SK-MEL-5 (cell line): ENCODE measurements at places on chromosomes 2 and 18.

- DNase-seq, result no peak
These were observed 291.4 kb downstream of the THSD7B start for GRCh38 chr2:137056704-137057103.

GRCh38 chr2:179963626-179964025 is 43.5 kb downstream of the CWC22 start:
- DNase-seq, result no peak

- no peak for DNase-seq
These were observed 143.3 kb downstream of the MREG start for GRCh38 chr2:215870088-215870490.

- peak; percentile 66 for DNase-seq
These were observed 625 bp upstream of the NBAS start for GRCh38 chr2:15561574-15562344.

GRCh38 chr2:49240608-49241007 is 86.3 kb upstream of the FSHR start:
- no peak for DNase-seq

- no peak for DNase-seq
These were observed 207.6 kb downstream of the ANAPC1 start for GRCh38 chr2:111676291-111676822.

GRCh38 chr2:43224131-43224570 is 2.3 kb downstream of the ZFP36L2 start:
- peak; percentile 86 for DNase-seq

- DNase-seq, result peak; percentile 45
These were observed 147.0 kb downstream of the PPP1R1C start for GRCh38 chr2:182132605-182133004.

DNA sequence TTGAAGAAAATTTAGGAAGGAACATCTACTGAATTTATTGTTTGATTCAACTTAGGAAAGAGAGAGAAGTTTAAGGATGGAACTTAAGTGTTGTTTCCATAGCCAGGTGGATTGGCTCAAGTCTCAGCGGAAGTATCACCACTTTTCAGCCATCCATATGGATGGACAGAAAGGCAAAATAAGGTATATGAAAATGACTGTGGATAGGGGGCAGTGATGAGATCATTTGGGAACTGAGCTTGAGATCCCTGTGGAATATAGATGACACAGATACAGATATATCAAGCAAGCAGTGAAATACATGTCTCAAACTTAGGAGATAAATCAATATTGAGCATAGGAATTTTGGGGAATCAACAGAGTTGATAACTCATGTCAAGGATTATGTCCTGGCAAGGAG is 1462.7 kb upstream of the NXPH2 start:
- DNase-seq, result peak; percentile 10

DNA sequence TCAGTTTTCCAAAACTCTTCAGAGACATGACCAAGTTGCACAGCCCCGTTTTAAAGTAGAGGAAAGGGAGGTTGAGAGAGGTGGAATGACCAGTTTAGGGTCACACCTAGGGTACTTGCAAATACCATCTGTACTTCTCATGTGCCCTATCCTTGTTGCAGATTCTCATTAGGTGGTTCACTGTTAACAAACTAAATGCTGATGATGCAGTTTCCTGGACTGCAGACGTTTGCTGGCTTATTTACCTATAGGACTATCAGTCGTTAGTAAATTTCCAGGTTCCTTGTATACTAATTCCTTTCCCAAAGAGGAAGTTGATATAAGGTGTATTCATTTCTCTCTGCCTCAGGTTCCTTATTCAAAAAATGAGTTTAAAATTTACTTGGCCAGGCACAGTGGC is 1.4 kb downstream of the FARP2 start:
- DNase-seq, result no peak

DNA sequence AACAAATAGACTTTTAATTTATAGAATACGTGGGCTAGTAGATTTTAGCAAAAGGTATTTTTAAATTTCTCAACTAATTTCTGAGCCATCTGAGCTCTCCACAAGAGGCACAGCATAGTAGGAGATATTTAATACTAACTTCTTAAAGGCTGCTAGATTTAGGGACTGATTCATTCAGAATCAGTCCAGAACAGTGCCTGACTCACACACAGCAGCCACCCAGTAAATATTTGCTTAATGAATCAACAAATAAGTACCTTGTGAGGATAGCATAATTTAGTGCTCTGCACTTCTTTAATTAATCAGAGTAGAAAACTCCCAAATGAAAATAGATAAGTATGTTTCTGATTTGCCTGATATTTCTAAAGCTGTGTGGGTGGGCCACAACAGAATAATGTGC is 35.6 kb upstream of the SYT4 start:
- DNase-seq, result no peak

GRCh38 chr2:187382131-187382530 is 65.9 kb downstream of the CALCRL start:
- no peak for DNase-seq

DNA sequence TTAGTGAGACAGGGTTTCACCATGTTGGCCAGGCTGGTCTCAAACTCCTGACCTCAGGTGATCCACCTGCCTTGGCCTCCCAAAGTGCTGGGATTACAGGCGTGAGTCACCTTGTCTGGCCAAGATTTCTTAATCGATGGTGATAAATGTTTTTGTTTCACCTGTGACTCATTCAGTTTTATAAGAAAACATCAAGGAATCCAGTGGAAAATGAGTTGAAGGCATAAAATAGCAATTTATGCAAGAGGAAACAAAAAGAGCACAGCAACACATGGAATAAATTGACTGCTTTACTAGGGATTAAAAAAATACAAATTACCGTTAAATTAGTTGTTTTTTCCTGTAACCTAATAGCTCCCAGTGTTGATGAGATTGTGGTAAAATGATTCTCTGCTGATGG is 80.2 kb downstream of the CDK15 start:
- no peak for DNase-seq

GRCh38 chr2:67500541-67500940 is 103.4 kb downstream of the ETAA1 start:
- no peak for DNase-seq

GRCh38 chr2:70965506-70965905 is 12.9 kb upstream of the ANKRD53 start:
- DNase-seq, result no peak

- DNase-seq, result no peak
These were observed 54.3 kb downstream of the VSNL1 start for GRCh38 chr2:17594533-17595401.
